ENCODE measurements at places on chromosomes 11 and 22.

DNA sequence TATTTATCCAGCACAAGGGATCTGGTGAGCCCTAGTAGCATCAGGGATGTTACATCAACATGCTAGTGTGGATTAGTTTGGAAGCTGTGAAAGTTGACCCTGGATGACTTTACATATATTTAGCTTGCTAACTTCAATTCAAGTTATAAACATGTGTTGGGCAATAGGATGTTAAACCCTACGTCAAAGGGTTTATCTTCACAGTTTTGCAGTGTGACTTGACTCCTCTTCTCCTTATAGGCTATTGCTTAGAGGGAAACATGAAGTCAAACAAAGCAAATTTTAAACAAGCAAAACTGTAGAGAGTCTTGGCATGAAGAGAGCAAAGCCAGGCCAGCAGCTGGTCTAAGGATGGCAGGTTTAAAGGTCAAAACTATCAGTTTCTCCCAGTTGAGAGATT, 11.3 kb upstream of the CTSC start:
- no peak for DNase-seq

GRCh38 chr11:6544921-6545850, 48.1 kb downstream of the DNHD1 start:
- no peak for DNase-seq

DNA sequence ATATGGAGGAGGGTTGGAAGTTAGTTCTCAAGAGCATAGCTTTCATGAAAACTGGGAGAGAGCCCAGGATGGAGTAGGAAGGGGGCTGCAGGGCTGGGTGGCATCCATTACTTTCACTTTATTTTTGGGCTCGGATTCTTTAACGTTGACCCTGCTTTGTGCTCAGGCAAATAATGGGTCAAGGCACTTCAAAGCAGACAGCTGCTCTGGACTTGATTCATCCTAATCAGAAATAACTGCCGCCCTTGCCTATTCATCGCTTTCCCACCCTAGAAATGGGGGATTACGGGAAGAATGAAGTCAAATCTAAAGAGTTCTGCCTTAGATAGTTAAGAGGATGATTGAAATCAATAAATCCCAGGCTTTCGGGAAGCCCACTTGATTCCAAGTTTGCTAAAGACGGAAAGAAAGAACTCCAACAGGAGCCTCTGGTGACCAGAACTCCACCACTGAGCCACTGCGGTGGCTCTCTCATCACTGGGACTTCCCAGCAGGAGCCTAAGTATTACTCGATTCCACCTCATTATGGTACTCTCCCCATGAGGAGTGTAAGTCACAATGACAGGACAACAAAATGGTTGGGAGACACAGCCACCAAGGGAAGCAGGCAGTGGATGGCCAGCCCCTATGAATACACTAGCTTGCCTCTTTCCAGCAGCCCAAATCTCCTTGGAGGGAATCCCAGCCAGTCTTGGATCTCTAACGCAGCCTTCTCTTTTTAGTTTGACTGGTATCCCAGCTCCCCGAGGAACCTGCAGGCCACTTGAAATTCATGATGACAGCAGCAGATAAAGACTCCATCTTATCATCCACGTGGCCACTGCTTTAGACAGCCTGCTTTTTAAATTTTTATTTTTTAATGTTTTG, 815.5 kb downstream of the NTM start:
- DNase-seq, result no peak

GRCh38 chr11:16511116-16512114, 155.1 kb upstream of the SOX6 start:
- DNase-seq, result no peak

DNA sequence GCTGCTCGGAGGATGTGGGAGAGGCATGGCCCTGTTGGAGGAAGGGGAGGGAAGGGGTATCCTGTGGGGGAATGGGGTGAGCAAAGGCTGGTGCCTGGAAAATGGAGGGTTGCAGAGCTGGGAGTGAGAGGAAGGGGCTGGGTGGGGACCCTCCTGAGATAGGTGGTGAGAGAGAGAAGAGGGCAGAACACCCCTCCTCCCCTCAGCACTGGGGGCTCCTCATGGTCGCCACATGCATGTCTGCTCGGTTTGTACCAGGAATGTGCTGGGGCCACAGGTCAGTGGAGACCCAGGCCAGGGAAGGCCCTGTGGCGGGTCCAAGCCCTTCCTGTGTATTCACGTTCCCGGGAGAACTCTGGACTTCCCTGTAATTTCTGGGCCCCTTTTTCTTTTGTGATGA, 27.8 kb upstream of the ACR start:
- no peak for DNase-seq

GRCh38 chr11:36073411-36074203, 129.7 kb downstream of the LDLRAD3 start:
- DNase-seq, result no peak

DNA sequence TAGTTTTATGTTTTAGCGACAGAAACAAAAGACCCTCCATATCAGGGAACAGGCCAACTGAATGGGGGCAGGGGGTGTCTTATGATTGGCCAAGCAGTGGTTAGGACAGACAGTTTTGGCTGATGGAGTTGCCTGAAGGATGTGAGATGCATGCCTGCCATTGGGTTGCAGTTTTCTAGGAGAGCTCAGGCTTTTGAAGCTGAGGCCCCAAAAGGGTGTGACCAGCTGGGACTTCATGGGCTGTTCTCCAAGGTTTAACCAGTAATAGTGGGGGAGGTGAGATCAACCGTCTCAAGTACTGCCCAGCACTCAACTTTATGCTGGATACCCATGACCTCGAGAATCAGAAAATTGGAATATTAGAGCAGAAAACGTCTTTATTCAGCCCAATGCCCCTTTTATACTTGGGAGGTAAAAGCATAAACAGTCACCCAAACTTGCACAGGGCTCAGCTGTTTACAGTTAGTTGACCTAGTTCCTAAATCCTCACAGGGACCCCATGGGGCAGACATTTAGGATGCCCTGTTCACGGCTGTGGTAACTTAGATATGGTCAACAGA, 13.5 kb downstream of the DTX4 start:
- DNase-seq, result no peak

DNA sequence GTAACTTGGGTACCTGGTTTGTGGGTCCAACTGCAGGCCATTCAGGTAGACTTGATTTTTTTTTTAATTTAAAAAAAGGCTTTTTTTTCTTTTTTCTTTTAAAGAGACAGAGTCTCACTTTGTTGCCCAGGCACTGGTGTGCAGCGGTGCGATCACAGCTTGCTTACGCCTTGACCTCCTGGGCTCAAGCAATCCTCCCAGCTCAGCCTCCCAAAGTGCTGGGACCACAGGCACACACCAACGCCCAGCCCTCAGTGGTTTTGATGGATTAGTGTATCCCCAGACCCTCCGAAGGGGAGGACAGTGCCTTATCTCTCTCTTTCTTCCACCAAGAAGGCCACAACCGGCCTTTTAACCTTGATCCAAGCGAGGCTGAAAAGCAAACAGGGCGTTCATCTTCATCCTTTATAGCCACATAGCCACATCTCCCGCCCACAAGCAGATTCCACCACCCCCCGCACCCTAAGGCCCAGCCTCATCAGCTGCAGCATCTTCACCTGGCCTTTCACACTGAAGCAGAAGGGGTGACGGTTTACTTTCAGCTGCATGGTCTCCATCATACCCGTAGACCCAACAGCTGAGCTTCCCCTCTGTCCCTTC, 17.6 kb upstream of the COMT start:
- DNase-seq, result no peak

- no peak for DNase-seq
Observed at GRCh38 chr11:130078080-130078479, 8.4 kb downstream of the APLP2 start.

DNA sequence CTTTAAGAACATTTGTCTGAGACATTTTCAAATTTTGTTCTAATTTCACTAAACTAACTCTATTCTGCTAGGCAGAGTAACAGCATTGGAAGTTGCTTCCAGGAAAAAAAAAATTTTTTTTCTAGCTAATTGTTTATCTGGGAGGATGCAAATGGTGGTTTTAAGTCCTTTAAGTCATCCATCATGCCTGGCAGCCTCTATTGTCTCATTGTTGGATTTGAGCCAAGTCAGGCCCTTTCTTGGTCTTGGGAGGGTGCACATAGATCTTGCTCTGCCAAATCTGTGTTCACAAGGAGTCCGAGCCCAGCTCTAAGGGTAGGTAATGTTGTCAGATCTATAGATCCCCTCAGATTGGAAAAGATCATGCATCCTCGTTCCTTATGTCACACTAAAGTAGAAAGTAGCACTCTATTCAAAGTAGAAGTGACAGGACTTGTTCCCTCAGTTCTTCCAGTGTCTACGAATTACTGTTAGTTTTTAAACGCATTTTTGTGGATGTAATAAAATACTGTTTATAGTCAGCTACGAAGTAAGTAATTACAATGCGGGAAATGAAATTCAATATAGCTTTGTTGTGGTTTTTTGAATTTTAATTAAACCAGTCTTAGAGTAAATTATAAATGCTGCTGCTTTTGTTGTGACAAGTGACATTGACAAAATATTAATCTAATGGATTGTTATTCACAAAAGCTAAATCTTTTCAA, 166.0 kb upstream of the RASSF10 start:
- DNase-seq, result no peak
